ENCODE measurements at places on chromosomes 7 and 10.

DNA sequence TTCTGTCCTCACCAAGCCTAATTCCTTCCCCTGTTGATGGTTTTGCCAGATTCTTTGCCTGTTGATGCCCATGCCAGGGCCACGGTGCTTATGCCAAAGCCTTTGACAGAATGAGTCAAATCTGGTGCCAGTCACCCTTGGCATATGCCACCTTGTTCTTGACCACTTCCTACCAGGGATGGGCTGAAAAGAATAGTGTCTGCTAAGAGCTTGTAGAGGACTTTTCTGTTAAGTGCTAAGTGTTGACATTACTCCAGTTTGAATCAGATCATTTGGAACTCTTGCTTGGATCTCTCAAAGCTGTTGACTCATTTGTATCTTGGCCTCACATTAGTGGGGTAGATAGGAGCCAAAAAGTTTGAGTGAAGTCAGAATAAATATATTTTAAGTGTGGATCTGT, 661.2 kb downstream of the AUTS2 start:
- no peak for DNase-seq

- no peak for DNase-seq
These were observed 91.5 kb downstream of the CTTNBP2 start for GRCh38 chr7:117781707-117782106.

- no peak for DNase-seq
These were observed 40.0 kb upstream of the TM9SF3 start for GRCh38 chr10:96626795-96627194.

- no peak for DNase-seq
These were observed 85.0 kb downstream of the PODXL start for GRCh38 chr7:131471250-131472004.

Data from D341Med (cell line).